ENCODE measurements at places on chromosomes 1 and 21.
A peak's percentile ranks its signal among the peaks of the same experiment; 100 is the strongest.

DNA sequence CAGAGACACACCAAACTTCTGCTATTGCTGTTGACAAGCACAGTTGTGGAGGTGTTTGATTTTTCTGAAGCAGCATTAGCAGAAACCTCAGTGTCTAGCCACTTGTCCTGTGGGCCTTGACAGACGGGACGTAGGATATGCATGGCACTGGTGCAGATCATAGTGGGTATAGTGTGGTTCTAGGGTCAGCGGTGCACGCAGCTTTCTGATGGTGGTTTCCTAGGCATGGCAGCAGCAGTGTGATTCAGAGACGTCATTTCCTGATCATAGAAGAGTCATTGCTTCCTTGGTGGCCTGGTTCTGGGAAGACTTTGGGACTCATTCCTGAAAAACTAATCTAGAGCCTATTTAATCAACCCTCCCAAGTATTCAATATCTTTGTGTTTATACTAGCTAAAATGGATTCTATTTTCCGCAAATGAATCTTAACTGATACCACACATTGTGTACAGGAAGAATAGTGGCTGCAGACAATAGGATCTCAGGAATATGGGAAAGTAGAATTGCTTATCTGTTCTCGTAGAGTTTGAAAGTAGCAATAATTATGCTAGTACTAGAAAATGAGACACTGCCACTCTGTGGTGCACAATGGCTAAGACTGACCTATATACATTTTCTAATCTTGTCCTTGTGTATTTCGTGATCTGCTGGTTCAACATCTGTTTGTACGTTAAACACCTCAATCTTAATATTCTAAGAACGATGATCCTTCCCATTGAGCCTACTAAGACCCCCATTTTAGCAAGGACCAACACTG, 2.8 kb upstream of the USP1 start:
- peak overlapping the region; percentile 9 for H3K27ac ChIP-seq
- H3K27me3 ChIP-seq: no peaks in the 10 kb centered on the region
- peaks cover 29% of the 10 kb centered on the region for H3K36me3 ChIP-seq
- peak overlapping the region; percentile 28 for H3K4me3 ChIP-seq
- no peak for DNase-seq

GRCh38 chr21:38784458-38785266, 21.1 kb upstream of the ETS2 start:
- peaks cover 21% of the 10 kb centered on the region for H3K4me1 ChIP-seq
- no peak overlapping the region for H3K4me3 ChIP-seq
- peaks cover 3% of the 10 kb centered on the region for H3K27me3 ChIP-seq
- H3K36me3 ChIP-seq: peaks cover 6% of the 10 kb centered on the region
- DNase-seq: no peak

DNA sequence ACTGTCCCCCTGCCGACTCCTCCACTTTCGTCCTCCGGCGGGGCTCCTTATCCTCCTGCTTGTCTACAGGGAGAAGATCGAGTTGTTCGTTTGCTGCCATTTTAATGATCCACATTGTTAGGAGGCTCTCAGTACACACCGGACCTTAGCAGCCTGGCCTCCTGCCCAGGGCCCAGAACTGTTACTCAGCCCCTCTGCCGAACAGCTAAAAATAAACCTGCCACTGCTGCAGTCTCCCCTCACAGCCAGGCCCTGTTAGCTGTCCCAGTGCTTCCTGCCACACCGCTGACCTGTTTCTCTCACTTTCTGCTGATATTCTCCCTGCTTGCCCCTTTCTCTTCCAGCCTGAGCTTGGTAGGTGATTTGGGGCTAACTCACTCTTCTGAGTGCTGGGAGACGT, 8.3 kb downstream of the MAPKAPK2 start:
- peaks cover 53% of the 10 kb centered on the region for H3K36me3 ChIP-seq
- peak overlapping the region; percentile 5 for H3K27ac ChIP-seq
- DNase-seq: no peak
- peaks cover 87% of the 10 kb centered on the region for H3K4me1 ChIP-seq

- H3K27ac ChIP-seq: no peak overlapping the region
- no peaks in the 10 kb centered on the region for H3K36me3 ChIP-seq
- DNase-seq: no peak
- H3K4me1 ChIP-seq: no peaks in the 10 kb centered on the region
Observed at GRCh38 chr1:188466539-188466938, 1637.8 kb downstream of the PLA2G4A start.

DNA sequence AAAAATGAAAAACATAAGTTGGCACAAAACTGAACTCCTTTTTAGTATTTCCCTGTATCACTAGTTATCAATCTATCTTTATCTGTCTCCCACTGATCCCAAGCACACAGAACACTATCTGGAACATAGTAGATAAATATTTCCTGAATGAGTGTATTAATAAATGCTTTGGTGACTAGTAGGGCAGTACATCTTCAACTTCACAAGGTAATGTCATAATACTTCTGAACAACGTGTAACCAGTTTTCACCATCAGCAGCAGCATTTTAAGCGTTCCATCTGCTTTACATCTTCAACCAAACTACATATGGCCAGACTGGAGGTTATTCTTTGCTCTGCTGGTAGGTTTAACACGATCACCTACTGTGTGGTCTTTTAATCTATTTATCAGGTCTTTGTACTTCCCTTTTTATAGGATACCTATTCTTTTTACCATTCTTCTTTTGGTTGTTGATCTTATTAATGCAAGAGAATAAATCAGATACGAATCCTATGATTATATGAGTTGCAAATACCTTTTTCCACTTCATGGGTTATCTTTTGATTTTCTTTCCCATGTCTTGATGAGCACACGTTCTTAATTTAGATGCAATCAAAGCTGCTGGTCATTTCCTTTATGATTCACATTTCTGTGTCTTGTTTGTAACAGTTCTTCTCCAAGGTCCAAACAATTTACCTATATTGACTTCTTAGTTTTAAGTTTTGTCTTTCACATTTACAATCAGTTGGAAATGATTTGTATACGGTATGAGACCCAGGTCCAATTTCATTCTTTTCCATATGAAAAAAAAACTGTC, 16.3 kb downstream of the GPBP1L1 start:
- H3K4me3 ChIP-seq: no peak overlapping the region
- H3K36me3 ChIP-seq: peaks cover 42% of the 10 kb centered on the region
- peaks cover 69% of the 10 kb centered on the region for H3K4me1 ChIP-seq
- peak overlapping the region; percentile 2 for H3K27ac ChIP-seq
- H3K27me3 ChIP-seq: no peaks in the 10 kb centered on the region

GRCh38 chr1:212852105-212852688, 4.7 kb upstream of the SPATA45 start:
- DNase-seq: no peak
- peaks cover 17% of the 10 kb centered on the region for H3K36me3 ChIP-seq
- H3K27ac ChIP-seq: no peak overlapping the region
- H3K4me1 ChIP-seq: peaks cover 10% of the 10 kb centered on the region
- no peak overlapping the region for H3K4me3 ChIP-seq
- no peaks in the 10 kb centered on the region for H3K27me3 ChIP-seq

DNA sequence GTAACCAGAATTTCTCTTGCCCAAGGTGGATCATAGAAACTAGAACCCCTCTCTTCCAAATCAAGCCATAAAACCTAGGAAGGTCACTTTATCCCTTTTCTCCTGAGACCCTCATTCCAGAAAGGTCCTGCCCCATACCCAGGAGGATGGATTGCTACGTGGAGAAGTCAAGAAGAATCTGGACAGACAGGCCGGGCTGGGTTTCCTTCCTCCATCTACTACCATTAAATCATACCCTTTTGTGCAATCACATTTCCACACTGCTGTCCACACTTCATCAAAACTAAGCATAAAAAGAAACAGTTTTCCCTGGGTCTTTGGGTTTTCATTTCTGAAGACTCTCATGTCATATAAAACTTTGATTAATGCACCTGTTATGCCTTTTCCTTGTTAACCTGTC, 65.4 kb downstream of the C21orf91 start:
- H3K36me3 ChIP-seq: no peaks in the 10 kb centered on the region
- H3K27ac ChIP-seq: no peak overlapping the region
- H3K4me3 ChIP-seq: no peak overlapping the region
- no peaks in the 10 kb centered on the region for H3K27me3 ChIP-seq
- DNase-seq: no peak
- no peaks in the 10 kb centered on the region for H3K4me1 ChIP-seq

DNA sequence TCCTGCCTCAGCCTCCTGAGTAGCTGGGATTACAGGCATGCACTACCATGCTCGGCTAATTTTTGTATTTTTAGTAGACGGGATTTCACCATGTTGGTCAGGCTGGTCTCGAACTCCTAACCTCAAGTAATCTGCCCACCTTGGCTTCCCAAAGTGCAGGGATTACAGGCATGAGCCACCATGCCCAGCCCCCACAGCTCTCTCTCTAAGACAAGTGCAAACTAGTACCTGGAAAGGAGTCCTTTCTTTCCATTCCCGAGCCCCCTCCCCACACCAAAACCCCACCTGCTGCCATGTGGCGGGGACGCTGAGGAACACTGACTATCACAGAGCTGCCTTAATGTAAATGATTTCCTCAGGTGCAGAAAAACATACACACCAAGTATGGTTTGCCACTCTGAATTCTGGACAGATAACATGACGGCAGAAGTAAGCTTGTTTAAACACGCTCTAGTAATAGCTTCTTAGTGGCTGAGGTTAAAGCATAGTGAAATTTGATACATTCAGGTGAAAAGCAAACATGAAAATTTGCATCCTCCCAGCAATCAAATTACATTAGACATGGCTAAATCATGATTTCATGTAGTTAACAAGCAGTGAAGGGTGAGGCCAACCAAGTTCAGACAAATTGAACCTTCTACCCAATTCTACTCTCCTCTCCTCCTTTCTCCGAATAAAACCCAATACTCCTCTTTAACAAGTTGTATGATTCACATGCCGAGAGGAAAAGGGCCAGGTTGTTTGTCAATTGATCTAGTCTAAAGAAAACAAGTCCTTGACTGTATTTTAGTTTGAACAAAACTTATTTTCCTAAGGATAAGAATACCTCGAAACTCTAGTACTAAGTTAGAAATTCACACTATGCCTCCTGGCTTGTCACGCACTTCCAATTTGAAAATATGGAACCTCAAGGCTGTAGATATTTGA, 19.8 kb downstream of the ERRFI1 start:
- DNase-seq: no peak
- peaks cover 37% of the 10 kb centered on the region for H3K36me3 ChIP-seq
- H3K4me3 ChIP-seq: no peak overlapping the region
- no peaks in the 10 kb centered on the region for H3K27me3 ChIP-seq
- no peak overlapping the region for H3K27ac ChIP-seq
- H3K4me1 ChIP-seq: no peaks in the 10 kb centered on the region

DNA sequence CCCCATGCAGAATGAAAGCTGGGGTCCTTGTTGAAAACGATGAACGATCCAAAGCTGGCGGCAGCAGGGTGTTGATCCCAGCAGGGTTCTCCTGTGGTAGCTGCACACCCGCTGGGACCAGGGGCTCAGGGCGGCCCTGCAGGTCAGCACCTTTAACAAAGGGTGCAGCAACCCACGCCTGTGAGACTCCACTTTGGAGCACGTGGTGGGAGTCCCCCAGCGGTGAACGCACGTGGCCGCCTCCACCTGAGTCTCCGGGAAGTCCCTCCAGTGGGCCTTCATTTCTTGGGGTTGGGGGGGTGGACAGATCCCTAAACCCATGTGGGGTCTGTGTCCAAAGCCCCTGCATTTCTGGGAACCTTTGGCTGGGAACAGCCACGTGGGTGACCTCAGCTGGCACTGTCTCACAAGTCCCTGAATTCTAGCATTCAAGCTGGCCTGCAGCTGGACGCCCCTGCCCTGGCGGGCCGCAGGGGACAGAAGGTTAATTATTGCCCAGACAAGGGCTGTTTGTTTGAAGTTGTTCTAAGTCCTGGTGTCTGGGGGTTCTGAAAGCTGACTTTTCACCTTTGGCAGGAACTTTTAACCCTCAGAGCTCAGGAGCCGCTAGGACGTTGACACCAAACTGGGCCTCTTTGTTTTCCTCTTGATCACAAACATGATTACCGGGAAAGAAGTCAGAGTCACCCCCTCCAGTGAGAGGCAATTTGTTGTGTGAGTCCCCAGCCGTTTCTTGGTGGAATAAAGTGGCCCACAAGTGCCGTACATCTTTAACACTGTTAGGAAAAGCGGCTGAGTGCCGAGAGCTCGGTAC, 64.5 kb downstream of the COL18A1 start:
- no peak for DNase-seq
- no peaks in the 10 kb centered on the region for H3K27me3 ChIP-seq
- peaks cover 15% of the 10 kb centered on the region for H3K4me1 ChIP-seq
- H3K27ac ChIP-seq: no peak overlapping the region
- no peaks in the 10 kb centered on the region for H3K36me3 ChIP-seq

- peaks cover 17% of the 10 kb centered on the region for H3K36me3 ChIP-seq
- H3K4me1 ChIP-seq: no peaks in the 10 kb centered on the region
- no peak overlapping the region for H3K4me3 ChIP-seq
Observed at GRCh38 chr1:203891950-203892349, 30.6 kb downstream of the SNRPE start.

- DNase-seq: no peak
- no peak overlapping the region for H3K27ac ChIP-seq
- peaks cover 55% of the 10 kb centered on the region for H3K27me3 ChIP-seq
- H3K4me1 ChIP-seq: no peaks in the 10 kb centered on the region
Observed at GRCh38 chr1:18352636-18353265, 128.0 kb upstream of the KLHDC7A start.

DNA sequence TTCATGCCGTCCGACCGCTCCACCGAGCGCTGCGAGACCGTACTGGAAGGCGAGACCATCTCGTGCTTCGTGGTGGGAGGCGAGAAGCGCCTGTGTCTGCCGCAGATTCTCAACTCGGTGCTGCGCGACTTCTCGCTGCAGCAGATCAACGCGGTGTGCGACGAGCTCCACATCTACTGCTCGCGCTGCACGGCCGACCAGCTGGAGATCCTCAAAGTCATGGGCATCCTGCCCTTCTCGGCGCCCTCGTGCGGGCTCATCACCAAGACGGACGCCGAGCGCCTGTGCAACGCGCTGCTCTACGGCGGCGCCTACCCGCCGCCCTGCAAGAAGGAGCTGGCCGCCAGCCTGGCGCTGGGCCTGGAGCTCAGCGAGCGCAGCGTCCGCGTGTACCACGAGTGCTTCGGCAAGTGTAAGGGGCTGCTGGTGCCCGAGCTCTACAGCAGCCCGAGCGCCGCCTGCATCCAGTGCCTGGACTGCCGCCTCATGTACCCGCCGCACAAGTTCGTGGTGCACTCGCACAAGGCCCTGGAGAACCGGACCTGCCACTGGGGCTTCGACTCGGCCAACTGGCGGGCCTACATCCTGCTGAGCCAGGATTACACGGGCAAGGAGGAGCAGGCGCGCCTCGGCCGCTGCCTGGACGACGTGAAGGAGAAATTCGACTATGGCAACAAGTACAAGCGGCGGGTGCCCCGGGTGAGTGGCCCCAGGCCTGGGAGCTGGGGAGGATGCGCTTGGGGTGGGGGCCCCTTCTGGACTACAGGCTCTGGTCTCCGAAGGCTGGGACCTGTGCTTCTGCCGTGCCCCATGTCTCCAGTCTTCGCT, 1.1 kb downstream of the SKI start:
- peak overlapping the region; percentile 94 for H3K27ac ChIP-seq
- DNase-seq: peak; percentile 76
- peaks cover 3% of the 10 kb centered on the region for H3K27me3 ChIP-seq
- H3K4me1 ChIP-seq: peaks cover 39% of the 10 kb centered on the region
- H3K36me3 ChIP-seq: peaks cover 38% of the 10 kb centered on the region
- peak overlapping the region; percentile 98 for H3K4me3 ChIP-seq

GRCh38 chr1:203091199-203091477, 5.3 kb upstream of the MYOG start:
- H3K36me3 ChIP-seq: no peaks in the 10 kb centered on the region
- H3K27me3 ChIP-seq: peaks cover 13% of the 10 kb centered on the region
- H3K27ac ChIP-seq: no peak overlapping the region
- DNase-seq: no peak

GRCh38 chr1:178262120-178262500, 168.2 kb downstream of the RASAL2 start:
- no peak for DNase-seq
- no peaks in the 10 kb centered on the region for H3K4me1 ChIP-seq
- no peaks in the 10 kb centered on the region for H3K27me3 ChIP-seq
- no peak overlapping the region for H3K27ac ChIP-seq
